ENCODE measurements at places on chromosomes 4 and X. TPM values are rescaled to one million over a fixed set of nuclear protein-coding genes. Genes with fewer than 3 reads are reported as not detected.

DNA sequence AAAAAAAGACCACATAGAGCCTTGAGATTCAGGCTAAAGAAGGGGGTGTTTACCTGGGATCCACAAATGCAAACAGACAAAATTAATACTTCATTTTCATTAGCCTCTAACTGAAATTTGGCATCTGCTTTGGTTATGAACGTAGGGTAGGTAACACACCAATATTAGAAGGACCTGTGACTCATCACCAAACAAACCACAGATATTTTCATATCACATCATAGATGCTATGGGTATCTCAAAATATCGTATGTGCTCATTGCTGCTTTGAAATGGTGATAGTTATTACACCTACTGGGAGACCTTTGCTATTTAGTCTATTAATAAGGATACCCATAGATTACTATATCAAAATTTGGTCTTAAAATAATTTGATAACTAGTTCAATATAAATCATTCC lies 180.6 kb upstream of the MAP3K15 start:
- DNase-seq = no peak

GRCh38 chrX:15781961-15782699 lies 8.2 kb upstream of the ZRSR2 start:
- no peak for DNase-seq

GRCh38 chr4:52728691-52729240 lies 22.5 kb downstream of the ERVMER34-1 start:
- no peak for DNase-seq

- DNase-seq = no peak
Observed at GRCh38 chr4:52032005-52032404, 6.1 kb downstream of the SGCB start.

- DNase-seq = no peak
Observed at GRCh38 chr4:9970399-9971011, 50.8 kb downstream of the SLC2A9 start.

Gene AWAT2
- total RNA-seq = not detected

GRCh38 chr4:54498661-54499111 lies 159.1 kb upstream of the KIT start:
- no peak for DNase-seq

GRCh38 chrX:38638952-38639529 lies 77.7 kb downstream of the TSPAN7 start:
- no peak for DNase-seq

DNA sequence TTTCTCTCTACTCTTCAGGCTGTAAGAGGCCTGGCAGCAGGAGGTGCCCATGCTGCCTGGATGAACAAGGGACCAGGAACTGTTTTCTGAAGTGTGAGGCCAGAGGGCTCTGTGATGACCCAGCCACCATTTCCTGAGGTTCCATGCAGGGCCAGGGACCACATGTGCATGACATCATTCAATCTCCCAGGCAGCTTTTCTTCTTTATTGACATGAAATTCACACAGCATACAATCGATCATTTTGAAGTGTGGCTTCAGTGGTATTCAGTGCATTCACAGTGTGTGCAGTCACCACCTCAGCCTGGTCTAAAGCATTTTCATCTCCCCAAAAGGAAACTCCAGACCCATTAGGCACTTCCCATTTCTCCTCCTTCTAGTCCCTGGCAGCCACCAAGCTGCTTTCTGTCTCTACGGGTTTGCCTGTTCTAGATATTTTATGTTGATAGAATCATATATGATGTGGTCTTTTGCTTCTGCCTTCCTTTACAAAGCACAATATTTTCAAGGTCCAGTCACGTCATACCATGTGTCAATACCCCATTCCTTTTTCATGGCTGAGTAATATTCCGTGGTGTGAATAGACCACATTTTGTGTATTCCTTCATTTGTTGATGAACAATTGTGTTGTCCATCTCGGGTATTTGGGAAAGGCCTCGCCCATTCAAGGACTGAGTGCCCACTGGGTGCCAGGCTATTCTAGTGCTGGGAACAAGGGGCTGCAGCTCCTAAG lies 93.1 kb downstream of the PSAPL1 start:
- DNase-seq = no peak

- no peak for DNase-seq
Observed at GRCh38 chr4:22369901-22370562, 145.8 kb downstream of the ADGRA3 start.

Gene TLL1
- not detected for total RNA-seq

DNA sequence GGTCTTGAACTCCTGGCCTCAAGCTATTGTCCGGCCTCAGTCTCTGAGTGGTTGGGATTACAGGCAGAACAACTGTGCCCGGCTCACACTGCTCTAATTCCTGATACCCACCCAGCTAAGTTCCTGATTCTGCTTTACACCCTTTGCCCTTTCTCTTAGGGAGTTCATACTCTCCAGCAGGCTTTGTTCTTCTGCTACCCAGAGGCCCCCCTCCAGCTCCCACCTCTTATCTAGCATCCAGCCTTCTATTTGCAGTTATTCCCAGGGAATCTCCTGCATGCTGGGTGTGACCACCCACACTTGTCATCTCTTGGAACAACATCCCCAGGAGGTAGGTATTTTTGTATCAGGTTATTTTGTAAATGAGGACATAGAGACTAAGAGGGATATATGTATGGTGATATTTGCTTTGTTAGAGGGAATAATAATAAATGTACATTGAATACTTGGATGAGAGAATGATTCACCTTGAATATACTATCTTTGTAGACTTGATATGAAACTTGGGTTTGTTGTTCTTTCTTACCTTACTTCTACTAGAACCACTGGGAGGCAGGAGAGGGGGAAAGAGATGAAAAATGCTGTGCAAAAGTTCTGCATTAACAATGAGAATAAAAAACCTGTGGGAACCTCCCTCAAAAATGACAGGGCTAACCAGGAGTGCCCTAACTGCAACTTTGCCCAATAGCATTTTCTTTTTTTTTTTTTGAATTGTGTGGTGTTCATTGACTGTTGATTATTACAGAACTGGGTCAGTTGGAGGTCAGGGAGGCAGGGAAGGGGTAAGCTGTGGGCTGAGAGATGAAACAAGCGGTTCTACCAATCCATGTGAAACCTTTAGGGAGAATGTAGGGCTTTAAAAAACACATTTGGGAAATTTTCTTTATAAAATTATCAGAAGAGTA lies 157.4 kb downstream of the SPRY1 start:
- no peak for DNase-seq

Gene FGFRL1
- total RNA-seq = 23.7 TPM

Gene FGFBP1
- not detected for total RNA-seq

DNA sequence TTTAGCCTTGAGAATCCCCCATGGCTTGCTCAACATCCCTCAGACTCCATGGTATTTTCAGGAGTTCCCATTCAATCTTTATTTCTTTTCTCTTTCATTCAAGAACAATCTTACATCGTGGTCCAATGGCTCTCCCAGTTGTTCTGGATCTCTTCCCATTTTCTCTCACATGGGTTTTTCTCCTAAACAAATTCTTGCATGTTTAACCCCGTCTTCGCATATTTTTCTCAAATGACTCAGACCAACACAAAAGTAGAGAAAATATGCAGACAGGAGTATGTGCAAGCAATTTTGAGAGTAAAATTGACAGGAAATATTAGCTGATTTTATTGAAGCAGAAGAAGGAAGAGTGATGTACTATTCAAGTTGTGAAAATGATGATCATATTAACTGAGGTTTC lies 396.4 kb upstream of the TRAM1L1 start:
- DNase-seq = no peak

- DNase-seq = no peak
Observed at GRCh38 chrX:87160435-87161010, 357.1 kb upstream of the KLHL4 start.

GRCh38 chr4:156536661-156537060 lies 434.9 kb downstream of the PDGFC start:
- no peak for DNase-seq

GRCh38 chrX:10649265-10649664 lies 28.9 kb upstream of the MID1 start:
- no peak for DNase-seq

- DNase-seq = no peak
Observed at GRCh38 chr4:3744901-3745300, 21.3 kb upstream of the ADRA2C start.

Gene PLP2
- 207 TPM for total RNA-seq

Gene GUCY1A1
- 0.39 TPM for total RNA-seq

DNA sequence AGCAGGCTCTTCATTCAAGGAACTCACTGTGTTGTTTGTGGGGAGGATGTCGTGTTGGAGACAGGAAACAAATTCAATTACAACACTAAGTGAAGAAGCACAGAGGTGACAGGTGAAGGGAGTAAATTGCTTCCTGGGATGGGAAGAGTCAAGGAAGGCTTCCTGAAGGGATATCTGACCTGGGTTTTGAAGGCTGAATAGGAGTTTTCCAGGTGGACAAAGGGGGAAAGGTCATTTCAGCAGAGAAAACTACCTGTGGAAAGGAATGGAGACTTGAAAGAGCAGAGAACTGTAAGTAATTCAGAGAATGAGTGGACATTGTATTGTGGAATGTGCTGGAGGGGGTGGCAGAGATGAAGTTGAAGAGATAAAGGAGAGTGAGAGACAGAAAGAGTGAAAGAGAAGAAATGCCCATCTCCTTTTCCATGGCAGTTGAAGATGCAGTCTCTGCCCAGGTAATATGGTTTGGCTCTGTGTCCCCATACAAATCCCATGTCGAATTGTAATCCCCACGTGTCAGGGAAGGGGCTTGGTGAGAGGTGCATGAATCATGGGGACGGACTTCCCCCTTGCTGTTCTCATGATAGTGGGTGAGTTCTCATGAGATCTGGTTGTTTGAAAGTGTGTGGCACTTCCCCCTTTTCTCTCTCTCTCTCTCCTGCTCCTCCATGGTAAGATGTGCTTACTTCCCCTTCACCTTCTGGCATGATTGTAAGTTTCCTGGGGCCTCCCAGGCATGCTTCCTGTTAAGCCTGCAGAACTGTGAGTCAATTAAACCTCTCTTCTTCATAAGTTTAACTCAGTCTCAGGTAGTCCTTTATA lies 205.7 kb upstream of the BCOR start:
- DNase-seq = no peak

GRCh38 chr4:31545330-31545729 lies 825.2 kb downstream of the PCDH7 start:
- DNase-seq = no peak

- DNase-seq = no peak
Observed at GRCh38 chr4:46211406-46211805, 87.6 kb upstream of the GABRG1 start.

Gene ASMTL
- total RNA-seq = 48.8 TPM

- DNase-seq = no peak
Observed at GRCh38 chr4:136763919-136764318, 768.4 kb downstream of the PCDH18 start.

DNA sequence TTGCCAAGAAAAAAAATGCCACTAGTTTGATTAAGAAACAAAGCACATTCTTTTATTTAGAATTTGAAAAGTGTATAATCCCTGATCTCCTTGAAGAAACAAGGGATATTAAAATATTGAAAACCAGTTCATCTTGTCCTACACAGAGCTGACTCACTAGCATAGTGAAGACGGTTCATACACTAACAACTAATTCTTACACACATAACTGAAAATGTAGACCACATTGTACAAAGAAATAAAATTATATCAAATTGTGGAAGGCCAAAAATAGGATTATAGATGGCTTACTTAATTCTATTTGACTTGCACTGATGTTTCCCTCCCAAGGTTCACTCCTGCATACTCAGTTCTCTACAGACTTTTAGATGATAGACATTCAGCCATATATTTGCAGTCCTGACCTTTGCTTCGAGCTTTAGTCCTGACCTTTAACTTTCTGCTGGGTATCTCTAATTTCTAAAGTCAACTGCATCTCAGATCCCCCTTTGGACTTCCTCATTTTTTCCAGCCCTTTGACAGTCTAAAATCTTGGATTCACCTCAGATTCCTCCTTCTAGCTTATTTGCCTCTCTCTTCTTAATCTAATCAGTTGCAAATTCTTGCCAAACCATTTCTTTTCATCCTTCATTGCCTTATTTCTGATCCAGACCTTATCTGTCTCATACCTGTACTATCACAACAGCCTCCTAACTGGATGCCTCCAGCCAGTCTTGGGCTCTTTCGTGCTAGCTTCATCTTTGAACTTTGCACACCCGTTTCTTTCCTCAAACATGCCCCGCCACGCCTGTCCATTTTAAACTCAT lies 4.5 kb upstream of the WWC2 start:
- DNase-seq = no peak

GRCh38 chr4:61511716-61512488 lies 311.8 kb downstream of the ADGRL3 start:
- no peak for DNase-seq

GRCh38 chr4:175954685-175955084 lies 111.0 kb upstream of the WDR17 start:
- DNase-seq = no peak

Gene ASMT
- total RNA-seq = not detected

GRCh38 chr4:499567-499966 lies 557 bp downstream of the PIGG start:
- no peak for DNase-seq

Gene GABRB1
- not detected for total RNA-seq

- no peak for DNase-seq
Observed at GRCh38 chrX:40140706-40141499, 43.1 kb upstream of the BCOR start.
